Stimulated activated CD4-positive, alpha-beta T cell treated with anti-CD3 and anti-CD28 coated beads, TNF-alpha, amount 100 ng/mL, for 24 hours (primary cell): ENCODE measurements at places on chromosomes 7 and 10.

- DNase-seq, result no peak
Measured at GRCh38 chr10:29923416-29923965, 135.9 kb downstream of the JCAD start.

DNA sequence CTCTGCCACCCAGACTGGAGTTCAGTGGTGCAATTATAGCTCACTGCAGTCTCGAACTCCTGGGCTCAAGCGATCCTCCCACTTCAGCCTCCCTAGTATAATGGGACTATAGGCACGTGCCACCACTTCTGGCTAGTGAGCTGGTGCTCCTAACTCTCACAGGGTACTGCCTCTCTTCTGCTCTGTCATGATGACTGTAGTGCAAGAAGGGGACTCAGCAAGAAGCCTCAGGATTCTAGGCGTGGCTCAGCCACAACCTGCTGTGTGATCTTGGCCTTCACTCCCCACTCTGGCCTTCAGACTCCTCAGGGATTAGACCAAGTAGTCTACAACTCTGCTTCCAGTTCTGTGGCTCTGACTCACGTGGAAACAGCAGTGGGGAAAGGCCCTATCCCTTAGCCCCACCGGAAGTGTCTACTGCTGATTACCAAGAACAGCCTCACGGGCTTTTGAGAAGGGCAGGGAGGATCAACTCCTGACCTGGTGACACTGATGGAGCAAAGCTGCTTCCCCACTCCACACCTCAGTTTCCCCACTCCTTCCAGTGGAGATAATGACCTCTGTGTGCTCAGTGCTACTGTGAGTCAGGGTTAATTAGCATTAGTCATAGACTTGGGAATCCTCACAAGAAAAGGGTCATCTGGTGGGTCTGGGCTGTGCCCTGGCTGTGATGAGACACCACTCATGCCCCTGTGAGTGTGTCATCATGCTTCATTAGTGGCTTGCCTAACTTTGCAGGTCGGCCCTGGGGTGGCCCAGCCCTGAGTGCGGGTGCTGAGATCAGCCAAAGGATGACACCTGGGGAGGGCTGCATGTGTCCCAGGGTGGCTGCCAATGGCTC, 41.1 kb downstream of the ZC3HC1 start:
- DNase-seq, result peak; percentile 19

- no peak for DNase-seq
Measured at GRCh38 chr7:96899108-96899507, 106.2 kb upstream of the DLX6 start.

GRCh38 chr10:113480851-113481502, 71.9 kb upstream of the HABP2 start:
- no peak for DNase-seq

DNA sequence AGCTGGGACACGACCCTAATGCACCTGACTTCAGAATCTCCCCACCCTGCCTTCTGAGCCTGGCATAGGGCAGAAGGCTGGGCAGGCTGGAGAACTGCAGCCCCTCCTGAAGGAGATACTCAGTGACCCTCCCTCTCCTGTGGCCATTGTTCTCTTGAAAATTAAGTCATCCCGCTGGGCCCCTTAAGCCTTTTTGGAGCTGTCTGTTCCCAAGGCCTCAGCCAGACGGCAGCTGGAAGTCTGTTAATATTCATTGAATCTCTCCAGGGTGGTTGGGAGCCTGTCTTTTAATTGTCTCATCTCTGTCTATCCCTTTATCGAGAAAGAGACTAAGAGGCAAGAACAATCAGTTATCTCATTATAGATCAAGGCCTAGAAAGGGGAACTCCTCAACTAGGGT, 118.1 kb upstream of the PCBD1 start:
- DNase-seq, result no peak

DNA sequence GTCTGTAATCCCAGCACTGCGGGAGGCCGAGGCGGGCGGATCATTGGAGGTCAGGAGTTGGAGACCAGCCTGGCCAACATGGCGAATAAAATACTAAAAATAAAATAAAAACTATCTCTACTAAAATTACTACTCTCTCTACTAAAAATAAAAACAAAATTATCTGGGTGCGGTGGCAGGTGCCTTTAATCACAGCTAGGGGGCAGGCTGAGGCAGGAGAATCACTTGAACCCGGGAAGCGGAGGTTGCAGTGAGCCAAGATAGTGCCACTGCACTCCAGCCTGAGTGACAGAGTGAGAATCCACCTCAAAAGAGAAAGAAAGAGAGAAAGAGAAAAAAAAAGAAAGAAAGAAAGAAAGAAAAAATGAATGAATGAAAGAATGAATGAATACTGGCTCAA, 351.4 kb downstream of the ELMO1 start:
- DNase-seq, result no peak

GRCh38 chr10:4652111-4653010, 173.6 kb upstream of the AKR1E2 start:
- peak; percentile 18 for DNase-seq

- DNase-seq, result no peak
Measured at GRCh38 chr7:32648408-32649156, 153.3 kb downstream of the AVL9 start.

DNA sequence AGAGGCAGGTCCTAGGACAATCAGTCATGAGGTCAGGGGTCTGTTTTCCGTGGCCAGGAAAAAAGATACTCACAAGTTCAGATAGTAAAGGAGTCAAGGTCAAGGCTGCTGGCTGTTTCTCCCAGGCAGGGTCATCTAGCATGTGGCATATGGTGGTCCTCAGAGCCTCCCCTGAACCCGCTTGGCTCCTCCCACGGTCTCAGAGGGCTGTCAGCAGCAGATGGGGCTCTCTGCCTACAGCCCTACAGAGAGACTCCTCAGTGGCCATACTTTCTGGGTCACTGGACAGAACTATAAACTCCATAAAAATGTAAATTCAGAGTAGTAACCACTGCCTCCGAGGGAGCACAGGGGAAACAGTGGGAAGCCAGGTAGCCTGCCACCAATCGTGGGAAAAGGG, 11.3 kb upstream of the DRGX start:
- no peak for DNase-seq

DNA sequence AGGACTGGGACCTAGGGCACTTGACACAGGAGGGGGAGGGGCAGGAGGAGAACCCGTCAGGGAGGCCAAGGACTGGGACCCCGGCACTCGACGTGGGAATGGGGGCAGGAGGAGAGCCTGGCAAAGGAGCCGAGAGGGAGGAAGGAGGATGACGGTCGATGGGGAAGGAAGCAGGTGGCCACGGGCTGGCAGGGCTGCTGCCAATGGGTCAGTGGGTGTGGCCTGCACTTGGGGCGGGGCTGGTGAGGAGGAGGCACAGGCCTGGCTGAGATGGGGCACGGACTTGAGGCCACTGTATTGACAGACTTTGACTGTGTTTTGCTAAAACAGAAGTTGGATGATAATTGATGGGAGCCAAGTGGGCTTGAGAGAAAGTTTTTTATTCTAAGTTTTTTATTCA, 68.9 kb downstream of the RBM33 start:
- DNase-seq, result no peak

GRCh38 chr10:79191951-79192676, 123.3 kb downstream of the ZMIZ1 start:
- DNase-seq, result no peak

DNA sequence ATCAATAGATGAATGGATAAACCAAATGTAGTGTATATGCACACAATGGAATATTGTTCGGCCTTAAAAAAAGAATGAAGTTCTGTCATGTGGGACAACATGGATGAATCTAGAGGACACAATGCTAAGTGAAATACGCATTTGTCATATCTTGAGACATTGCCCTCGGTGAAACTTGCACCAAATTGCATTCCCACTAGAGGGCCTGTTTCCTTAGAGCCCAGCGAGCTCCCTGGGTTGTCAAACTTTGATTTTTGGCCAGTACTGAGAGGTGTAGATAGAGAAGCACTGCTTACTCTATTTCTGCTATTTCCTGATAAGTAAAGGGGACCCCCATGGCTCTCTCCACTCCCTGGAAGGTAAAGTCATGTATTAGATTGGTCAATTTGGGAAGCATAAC, 157.1 kb downstream of the GPAM start:
- no peak for DNase-seq
